ENCODE measurements at places on chromosomes 6 and 20. TPM values are rescaled to one million over a fixed set of nuclear protein-coding genes. Genes with fewer than 3 reads are reported as not detected.

Gene GRM1
- total RNA-seq, result 5.6 TPM

Gene MATN4
- 2.8 TPM for total RNA-seq

Gene SYNGAP1
- 29.4 TPM for total RNA-seq

Gene SAMD5
- total RNA-seq, result 27.9 TPM

Gene NOX3
- not detected for total RNA-seq

Gene SHLD1
- 6.0 TPM for total RNA-seq

Gene BPIFA1
- not detected for total RNA-seq

Gene RBM38
- 114 TPM for total RNA-seq

Gene PTCRA
- 0.56 TPM for total RNA-seq

Gene CASS4
- 0.79 TPM for total RNA-seq

Gene MCCD1
- total RNA-seq, result not detected

Gene CFAP206
- 37.8 TPM for total RNA-seq

Gene HLA-G
- total RNA-seq, result 4.4 TPM

Gene JAG1
- 30.6 TPM for total RNA-seq

Gene BPIFB4
- 1.2 TPM for total RNA-seq

Gene ASIP
- not detected for total RNA-seq

Gene SOBP
- 27.2 TPM for total RNA-seq

Gene TBC1D32
- total RNA-seq, result 22.1 TPM

Gene DEFB112
- not detected for total RNA-seq

Gene SLC22A1
- 1.5 TPM for total RNA-seq

Gene PPP1R3D
- total RNA-seq, result 9.4 TPM

Gene NUP153
- 63.2 TPM for total RNA-seq

Gene PRDM13
- total RNA-seq, result 1.0 TPM

Gene PRR18
- total RNA-seq, result 0.39 TPM

Gene GABBR1
- total RNA-seq, result 26.2 TPM
